ENCODE measurements at places on chromosomes 12 and 14.

DNA sequence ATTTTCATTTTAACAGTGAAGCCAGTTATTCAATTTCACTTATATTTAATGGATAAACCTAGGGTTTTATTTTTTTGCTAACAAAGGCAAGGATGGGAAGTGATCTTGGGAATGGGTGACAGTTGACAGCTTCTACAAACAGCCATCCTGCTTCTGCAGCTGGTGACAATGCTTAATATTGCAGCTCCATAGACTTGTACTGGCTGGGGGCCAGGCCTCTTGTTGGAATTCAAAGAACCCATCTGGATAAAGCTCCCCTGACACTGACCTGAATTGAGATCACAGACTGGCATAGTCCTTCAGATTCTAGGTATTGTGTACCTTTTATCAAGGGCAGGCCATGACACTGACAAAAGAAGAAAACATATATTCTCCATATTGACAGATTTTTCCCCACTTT lies 664.6 kb upstream of the FOXG1 start:
- no peak for DNase-seq

DNA sequence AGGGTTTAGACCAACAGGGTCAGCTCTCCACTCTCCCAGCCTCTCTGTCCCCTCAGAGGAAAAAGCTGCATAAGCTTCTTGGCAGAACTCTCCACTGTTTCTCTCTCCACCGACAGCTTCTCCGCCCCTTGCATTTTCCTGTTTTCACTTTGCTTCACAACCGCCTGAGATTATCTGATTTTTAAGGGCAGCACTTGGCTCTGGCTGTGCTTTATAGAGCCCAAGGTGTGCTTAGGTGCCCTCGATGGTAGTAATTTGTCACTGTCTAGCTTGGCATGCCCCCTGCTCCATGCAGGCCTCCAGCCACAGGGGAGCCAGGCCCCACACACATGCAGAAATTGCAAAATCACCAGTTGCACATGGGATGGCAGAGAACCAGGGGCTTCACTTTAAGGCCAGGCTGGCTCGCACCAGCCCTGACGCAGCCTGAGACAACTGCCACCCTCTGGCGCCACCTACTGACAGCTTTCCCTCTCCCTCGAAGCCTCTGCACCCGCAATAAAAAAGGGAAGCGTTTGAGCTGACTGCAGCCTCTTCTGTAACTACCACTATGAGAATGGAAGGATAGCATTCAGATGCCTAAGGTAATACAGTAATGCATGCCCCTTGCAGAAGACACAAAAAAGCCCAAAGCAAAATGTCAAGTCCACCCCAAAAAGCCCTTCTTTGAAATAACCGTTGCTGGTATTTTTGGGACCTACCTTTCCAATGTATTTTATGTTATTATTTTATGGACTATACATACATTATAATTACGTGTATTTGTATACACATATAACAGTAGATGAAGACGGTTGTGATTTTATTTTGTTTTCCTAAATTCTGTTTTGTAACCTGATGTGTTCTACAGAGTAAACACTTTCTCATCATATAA lies 32.0 kb upstream of the RIMBP2 start:
- DNase-seq, result peak; percentile 70

DNA sequence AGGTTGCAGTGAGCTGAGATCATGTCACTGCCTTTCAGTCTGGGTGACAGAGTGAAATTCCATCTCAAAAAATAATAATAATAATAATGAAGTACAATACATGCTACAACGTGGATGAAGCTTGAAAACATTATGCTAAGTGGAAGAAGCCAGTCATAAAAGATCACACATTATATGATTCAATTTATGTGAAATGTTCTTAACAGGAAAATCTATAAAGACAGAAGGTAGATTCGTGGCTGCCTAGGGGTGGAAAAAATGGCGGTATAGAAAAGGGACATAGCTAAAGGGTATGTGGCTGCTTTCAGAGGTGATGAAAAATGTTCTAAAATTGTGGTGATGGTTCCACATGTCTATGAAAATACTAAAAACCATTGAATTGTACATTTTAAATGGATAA lies 41.0 kb upstream of the AMIGO2 start:
- peak; percentile 6 for DNase-seq

- no peak for DNase-seq
Measured at GRCh38 chr12:79885911-79886490, 48.9 kb downstream of the PPP1R12A start.

- DNase-seq, result no peak
Measured at GRCh38 chr12:108839018-108839889, 18.1 kb downstream of the SSH1 start.

GRCh38 chr14:75697918-75698317 lies 36.9 kb downstream of the TTLL5 start:
- DNase-seq, result no peak

GRCh38 chr14:105140581-105140980 lies 28.0 kb downstream of the JAG2 start:
- no peak for DNase-seq

GRCh38 chr12:77218278-77218677 lies 152.9 kb upstream of the E2F7 start:
- no peak for DNase-seq

DNA sequence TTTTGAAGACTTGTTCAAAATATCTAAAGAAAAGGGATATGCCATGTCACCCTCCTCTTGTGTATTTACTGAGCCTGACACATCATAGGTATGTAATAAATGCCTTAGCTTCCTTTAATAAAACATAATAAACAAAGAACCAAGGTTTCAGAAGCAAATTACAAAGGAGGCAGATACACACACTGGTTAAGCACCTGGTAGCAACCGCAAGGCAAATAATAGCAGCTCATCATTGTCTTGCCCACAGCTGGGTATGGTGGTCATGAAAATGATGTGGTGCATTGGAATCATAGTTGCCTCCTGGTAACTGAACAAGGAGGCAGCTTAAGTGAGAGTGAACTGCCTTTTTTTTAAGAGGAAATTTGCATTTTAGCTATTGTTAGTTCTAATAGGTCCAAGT lies 39.0 kb downstream of the PAX9 start:
- DNase-seq, result no peak
